ENCODE measurements at places on chromosomes 2 and 18. TPM values are rescaled to one million over a fixed set of nuclear protein-coding genes. Genes with fewer than 3 reads are reported as not detected.

- no peak for DNase-seq
These were observed 38.1 kb upstream of the LBH start for GRCh38 chr2:30193104-30193681.

Gene PNO1
- total RNA-seq, result 31.4 TPM

Gene LIMS3
- total RNA-seq, result 0.61 TPM

GRCh38 chr18:48575658-48576456, 37.0 kb downstream of the CTIF start:
- no peak for DNase-seq

DNA sequence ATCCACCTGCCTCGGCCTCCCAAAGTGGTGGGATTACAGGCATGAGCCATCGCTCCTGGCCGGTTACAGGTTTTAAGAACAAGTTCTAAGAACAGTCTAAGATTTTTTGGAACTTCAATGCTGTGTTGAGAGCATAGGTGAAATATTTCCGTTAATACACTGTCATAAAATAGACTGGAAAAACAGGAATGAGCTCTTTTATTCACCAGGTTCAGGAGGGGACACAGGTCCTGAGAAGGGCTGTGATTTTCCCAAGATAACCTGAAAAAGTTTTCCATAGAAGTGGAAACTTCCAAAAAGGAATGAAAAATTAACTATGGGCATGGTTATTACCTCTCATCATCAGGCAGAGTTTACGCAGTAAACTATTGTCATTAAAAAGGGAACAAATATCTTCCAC, 97.6 kb upstream of the TMEM178A start:
- DNase-seq, result no peak

GRCh38 chr2:179273461-179273962, 8.9 kb upstream of the SESTD1 start:
- no peak for DNase-seq

GRCh38 chr18:24985586-24985985, 366.4 kb downstream of the ZNF521 start:
- DNase-seq, result no peak
